GM19239 (cell line): ENCODE measurements at places on chromosomes 2 and 18.

GRCh38 chr2:202133909-202134265 is 60.8 kb downstream of the KIAA2012 start:
- no peak for DNase-seq

DNA sequence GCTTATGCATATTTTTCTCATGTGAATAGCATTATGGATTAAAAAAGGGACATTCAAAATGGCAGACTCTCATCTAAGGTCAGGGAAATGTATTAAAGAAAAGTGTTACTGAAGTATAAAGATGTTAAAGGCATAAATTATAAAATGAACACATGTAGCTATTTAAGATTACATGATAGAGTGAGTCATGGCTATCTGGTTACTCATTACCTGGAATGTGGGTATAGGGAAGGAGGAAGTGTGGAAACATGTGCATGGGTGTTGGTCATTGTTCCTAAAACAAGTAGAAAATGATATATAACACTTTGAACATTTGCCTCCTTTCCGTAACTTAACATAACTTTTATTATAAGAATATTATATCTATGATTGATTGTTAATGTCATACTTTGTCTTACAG is 66.4 kb downstream of the MYO1B start:
- DNase-seq = no peak

- no peak for DNase-seq
Measured at GRCh38 chr2:156933645-156934225, 323.8 kb upstream of the GALNT5 start.

GRCh38 chr2:208782097-208782496 is 375.5 kb downstream of the PTH2R start:
- no peak for DNase-seq

DNA sequence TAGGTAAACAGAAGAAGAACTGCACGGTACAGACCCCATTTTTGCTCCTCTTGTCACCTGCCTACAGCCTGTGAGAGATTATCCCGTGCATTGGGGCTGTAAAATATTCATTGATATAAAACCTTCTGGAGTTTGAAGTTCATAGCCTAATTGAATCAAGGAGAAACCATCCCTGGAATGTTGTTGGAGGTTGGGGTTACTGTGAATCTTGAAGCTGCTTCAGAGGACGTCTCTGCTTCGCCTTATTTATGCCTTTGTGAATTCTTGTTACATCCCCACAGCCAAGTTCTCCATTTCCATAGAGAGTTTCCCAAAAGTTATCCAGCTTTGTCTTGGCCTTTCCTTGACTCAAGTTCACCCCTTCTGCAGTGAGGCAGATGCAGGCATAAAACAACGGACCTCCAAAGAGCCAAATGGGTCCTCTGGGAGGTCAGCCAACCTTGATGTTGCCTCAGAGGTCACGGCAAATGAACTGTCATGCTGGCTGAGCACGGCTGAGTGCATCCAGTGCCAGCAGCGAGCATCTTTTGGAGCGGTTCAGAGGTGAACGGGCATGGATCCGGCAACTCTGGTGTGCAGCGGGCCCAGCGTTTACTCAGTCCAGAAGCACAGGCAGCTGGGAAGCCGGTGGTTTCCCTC is 317.6 kb downstream of the PRKCE start:
- DNase-seq = no peak

GRCh38 chr2:177260379-177260778 is 4.1 kb downstream of the NFE2L2 start:
- DNase-seq = no peak

GRCh38 chr2:232567721-232568120 is 17.2 kb downstream of the EIF4E2 start:
- DNase-seq = no peak

GRCh38 chr2:17373741-17374140 is 144.5 kb downstream of the RAD51AP2 start:
- no peak for DNase-seq

DNA sequence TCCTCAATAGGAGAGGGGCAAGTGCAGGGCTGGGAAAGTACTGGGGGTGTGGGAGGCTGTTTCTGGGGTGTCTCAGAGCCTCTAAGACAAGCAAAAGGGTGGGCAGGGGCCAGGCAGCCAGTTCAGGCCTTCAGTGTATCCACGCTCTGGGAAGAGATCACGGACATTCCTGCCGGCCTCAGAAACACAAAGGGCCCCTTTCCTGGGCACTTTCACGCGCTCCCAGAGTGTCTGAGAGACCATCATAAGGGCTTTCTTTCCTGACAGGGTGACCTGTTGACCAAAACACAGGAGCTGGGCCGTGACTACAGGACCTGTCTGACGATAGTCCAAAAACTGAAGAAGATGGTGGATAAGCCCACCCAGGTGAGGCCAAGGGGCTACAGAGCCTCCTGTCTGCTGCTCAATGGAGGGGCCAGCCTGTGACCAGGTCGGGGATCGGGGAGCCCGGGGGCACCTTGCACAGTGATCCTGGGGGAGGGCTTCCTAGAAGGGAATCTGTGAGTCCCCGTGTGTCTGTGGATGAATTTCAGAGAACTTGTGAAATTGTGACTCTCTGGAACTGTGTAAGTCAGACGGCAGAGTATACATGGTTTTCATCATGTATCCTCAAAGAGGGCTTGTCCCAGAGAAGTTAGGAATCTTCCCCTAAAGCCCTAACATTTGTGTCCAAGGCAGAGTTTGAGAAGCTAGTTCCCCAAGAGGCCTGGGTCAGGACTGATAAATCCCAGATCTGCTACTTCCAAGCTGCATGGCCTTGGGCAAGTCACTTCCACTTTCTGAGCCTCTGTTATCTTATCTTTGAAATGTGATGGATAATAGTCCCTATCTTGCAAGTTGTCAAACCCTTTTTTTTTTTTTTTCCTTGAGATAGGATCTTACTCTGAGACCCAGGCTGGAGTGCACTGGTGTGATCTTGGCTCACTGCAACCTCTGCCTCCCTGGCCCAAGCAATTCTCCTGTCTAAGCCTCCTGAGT is 1.8 kb downstream of the GNLY start:
- DNase-seq = no peak

GRCh38 chr2:69073928-69074570 is 61.1 kb downstream of the ANTXR1 start:
- DNase-seq = no peak

- peak; percentile 81 for DNase-seq
Measured at GRCh38 chr2:44941551-44942234, at the start of gene SIX3. TSS of gene SIX3 (plus strand) at chr2:44941702. CDS start at chr2:44942105, 403 bp downstream.

GRCh38 chr2:129068543-129068942 is 749.9 kb upstream of the HS6ST1 start:
- DNase-seq = no peak

GRCh38 chr18:41887100-41887499 is 67.9 kb upstream of the PIK3C3 start:
- DNase-seq = no peak

DNA sequence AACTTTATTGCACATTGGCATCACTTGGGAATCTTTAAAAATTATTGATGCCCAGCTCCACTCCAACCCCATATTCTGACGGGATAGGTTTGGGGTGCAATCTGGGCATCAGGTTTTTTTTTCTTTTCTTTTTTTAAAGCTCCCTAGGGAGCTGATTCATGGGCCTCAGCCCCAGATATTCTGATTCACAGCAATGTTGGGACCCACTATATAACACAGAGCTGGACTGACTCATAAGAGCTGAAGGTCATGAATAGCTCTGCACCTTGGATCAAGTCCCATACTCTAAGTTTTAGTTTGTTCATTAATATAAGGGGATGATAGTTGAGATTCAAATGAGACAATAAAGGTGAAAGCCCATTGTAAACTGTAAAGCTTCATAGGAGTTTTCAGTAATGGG is 191.1 kb upstream of the REV1 start:
- DNase-seq = no peak

DNA sequence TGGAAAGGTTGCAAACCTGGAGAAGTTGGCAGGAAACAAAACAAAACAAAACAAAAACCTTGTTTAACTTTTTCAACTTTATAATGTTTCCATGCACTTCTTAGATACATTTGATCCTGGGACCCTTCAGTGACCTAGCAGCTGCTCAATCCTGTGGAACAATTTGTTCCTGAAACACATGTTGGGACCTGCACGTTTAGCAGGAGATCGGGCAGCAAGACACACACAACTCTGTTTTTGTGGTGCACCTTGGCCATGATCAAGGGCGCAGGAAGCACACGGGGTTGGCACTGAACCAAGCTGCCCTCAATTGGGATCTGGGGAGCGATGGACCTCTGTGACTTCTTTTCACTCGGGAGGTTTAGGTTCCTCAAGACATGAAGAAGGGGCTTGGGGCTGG is 268.7 kb downstream of the LOXHD1 start:
- no peak for DNase-seq

- no peak for DNase-seq
Measured at GRCh38 chr2:54342603-54343002, 86.6 kb upstream of the TSPYL6 start.

DNA sequence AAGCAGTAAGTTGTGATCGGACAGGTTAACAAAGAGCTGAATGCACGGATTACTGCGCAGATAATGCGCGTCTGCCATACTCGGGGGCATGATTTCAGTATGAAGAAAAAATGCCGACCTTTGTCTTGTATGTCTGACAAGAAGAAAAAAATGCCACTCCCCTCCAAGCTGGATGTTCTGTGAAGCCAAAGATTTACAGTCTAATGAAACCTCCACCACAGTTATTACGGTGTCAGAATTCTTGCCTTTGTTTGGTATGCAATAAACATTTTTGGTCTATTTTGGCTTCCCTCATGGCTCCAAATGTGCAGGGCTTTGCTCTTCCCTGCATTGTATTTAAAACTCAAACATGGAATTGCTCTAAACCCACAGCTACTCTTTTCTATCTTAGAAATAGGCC is 72.2 kb upstream of the THUMPD2 start:
- DNase-seq = no peak

DNA sequence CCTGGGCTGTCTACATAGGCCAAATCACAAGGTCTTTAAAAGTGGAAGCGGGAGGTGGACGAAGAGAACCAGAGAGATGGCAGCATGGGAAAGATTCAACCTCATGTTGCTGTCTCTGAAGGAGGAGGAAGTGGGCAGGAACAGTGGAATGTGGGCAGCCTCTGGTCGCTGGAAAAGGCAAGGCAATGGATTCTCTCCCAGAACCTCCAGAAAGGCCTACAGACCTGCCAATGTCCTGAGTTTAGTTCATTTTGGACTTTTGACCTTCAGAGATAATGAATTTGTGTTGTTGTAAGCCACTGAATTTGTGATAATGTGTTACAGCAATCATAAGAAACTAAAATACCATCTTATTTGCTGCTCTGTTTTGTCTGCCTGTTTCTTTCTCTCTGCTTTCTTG is 122.5 kb downstream of the RNF152 start:
- no peak for DNase-seq

DNA sequence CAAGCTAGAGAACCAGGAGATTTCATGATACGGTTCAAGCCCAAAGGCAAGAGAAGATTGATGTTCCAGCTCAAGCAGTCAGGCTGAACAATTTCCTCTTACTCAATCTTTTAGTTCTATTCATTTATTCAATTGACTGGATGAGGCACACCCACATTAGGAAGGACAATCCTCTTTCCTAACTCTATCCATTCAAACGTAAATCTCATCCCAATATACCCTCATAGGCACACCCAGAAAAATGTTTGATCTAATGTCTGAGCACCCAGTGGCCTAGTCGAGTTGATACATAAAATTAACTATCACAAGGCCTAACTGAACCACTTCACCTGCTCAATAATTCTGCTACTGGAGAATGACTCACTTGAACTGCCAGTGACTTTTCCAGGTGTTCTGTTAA is 180.7 kb downstream of the RAD51AP2 start:
- DNase-seq = no peak

DNA sequence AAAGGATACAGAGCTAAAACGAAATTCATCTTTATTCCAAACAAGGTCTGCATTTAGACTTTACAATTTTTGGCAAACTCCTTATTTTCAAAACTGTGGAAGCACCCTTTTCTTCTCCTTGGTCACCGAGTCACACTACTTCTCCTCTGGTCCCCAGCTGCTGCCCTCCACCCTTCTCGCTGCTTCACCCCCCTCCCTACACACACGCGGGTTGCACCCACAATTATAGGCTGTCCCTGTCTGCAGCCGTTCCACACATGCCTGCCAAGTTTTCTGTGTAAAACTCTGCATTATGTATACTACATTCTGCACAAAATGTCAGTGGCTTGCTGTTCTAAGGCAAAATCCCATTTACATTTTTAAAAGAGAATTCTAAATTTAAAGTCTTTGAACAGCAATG is 63.5 kb downstream of the PTPN2 start:
- no peak for DNase-seq

DNA sequence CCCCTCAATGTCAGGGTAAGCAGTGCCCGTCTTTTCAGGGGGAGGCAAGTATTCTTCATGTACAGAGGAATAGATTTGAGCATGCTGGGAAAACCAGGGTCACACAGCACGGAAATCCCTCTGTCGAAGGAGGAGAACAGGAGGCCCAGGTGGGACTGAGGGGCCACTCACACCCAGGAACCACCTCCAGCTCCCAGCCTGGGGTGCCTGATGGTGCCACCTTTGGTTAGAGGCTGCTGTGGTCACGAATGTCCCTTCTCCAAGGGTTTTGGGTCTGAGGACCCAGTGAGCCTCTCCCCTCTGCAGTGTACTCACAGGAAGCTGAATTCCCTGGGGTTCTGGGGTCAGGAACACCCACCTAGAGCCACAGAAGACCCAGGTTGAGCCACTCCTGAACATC is 197.3 kb downstream of the ANKRD30B start:
- no peak for DNase-seq

GRCh38 chr18:22169889-22170420 is 566 bp downstream of the GATA6 start:
- DNase-seq = no peak

GRCh38 chr2:45909677-45910191 is 258.3 kb downstream of the PRKCE start:
- DNase-seq = peak; percentile 49

GRCh38 chr2:146004462-146004861 is 1484.5 kb upstream of the ZEB2 start:
- DNase-seq = no peak

- no peak for DNase-seq
Measured at GRCh38 chr2:84906108-84906899, 848 bp downstream of the TMSB10 start.

DNA sequence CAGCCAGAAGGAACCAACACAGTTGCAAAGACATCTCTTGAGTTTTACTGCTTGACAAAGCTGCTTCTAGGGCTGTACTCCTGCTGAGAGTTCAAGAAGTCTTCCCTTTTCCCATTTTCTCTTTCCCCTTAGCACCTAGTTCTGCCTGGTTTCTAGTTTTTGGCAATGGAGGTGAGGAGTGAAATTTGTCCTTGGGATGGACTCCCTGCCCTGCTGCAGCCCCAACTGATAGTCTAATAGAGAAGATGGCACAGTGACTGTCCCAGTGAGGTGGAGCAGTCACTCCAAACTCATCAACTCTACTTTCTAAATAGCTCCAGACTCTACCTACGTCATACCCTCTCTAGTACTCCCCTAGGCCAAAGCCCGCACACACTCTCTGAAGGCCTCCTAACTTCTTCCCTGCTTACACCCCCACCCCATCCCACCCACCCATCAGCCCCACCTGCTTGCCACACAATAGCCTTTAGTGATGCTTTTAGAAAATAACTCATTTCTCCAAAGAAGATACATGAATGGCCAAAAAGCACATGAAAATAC is 164.4 kb downstream of the DDX1 start:
- no peak for DNase-seq
